ENCODE measurements at places on chromosomes 5 and 9.

- DNase-seq, result peak; percentile 31
Observed at GRCh38 chr5:18305288-18305924, 671.1 kb downstream of the TAF11L14 start.

DNA sequence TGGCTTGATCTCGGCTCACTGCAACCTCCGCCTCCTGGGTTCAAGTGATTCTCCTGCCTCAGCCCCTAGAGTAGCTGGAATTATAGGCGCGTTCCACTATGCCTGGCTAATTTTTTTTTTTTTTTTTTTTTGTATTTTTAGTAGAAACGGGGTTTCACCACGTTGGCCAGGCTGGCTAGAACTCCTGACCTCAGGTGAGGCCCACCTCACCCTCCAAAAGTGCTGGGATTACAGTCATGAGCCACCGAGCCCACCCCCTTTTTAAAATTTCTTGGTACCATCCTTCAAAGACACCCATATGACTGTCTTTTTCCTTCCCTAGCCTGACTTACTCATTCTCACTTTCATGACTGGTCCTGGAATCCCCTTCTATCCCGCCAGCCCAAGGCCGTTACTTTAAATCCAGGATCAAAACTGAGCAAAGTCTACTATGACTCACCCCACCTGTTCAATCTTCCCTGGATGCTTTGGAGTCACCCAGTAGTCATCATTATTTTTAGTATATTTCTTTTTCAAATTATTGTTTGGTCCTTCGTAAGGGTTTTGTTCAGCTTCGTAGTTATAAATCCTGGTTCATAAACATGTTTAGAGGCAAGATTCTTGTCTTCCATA is 1.2 kb upstream of the TBCA start:
- DNase-seq, result no peak

- no peak for DNase-seq
Observed at GRCh38 chr5:82985763-82986162, 91.4 kb downstream of the TMEM167A start.

DNA sequence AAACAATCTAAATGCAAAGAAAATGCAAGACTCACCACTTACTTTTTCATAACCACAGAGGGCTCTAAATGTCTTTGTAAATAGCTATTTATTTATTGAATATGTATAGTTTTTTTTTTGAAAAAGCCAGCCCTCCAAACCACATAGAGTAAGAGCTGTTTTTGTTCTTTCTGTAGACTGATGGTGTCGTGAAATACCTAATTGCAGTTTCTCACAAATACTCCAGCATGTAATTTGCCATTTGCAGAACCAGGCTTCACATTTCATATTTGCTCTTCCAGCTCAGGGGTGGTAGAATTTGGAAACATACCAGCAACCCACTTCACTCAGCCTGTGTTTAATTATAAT is 159.8 kb downstream of the TMC1 start:
- DNase-seq, result no peak

DNA sequence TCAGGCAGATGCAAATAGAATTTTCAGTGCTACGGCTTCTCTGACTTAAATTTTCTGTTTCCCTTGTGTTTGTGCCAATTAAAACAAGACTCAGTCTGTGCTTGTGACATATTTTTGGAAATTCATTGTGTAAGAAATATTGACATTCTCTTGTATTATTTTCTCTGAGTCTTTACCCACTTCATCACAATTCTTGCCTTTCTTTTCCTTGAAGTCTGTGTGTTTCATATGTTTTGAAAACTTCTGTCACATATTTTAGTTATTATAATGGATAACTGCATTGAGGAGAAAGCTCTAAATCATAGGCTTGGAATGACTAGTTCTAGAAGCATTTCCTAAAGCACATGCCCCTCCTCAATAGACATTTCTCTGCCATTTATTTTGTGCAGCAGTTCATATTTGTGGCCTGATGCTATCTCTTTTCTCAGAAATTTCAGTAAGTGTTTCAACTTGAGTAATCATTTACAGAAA is 206.6 kb downstream of the PALM2AKAP2 start:
- no peak for DNase-seq

DNA sequence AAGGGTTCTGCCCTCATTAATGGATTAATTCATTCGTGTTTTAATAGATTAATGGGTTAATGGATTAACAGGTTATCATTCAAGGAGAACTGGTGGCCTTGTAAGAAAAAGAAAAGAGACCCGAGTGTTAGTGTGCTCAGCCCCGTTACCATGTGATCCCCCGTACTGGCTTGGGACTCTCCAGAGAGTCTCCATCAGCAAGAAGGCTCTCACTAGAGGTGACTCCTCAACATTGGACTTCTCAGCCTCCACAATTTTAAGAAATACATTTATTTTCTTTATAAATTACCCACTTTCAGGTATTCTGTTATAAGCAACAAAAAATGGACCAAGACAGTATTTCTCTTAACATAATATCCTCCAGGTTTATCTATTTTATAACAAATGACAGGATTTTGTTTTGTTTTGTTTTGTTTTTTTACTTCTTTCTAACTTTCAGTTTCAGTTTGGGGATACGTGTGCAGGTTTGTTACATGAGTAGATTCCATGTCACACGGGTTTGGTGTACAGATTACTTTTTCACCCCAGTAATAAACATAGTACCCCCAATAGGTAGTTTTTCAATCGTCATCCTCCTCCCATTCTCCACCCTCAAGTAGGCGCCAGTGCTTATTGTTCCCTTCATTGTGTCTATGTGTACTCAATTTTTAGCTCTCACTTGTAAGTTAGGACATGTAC is 456.1 kb downstream of the DNAH5 start:
- DNase-seq, result no peak

DNA sequence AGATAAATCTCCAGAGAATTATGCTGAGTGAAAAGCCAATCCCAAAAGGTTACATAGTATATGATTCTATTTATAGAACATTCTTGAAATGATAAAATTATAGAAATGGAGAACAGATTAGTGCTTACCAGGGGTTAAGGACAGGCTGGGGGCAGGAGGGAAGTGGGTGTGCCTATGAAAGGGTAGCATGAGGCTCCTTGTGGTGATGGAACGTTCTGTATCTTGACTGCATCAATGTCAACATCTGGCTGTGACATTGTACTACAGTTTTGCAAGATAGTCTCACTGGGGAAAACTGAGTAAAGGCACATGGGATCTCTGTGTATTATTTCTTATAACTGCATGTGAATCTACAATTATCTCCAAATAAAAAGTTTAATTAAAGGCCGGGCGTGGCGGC is 22.3 kb downstream of the ORM2 start:
- no peak for DNase-seq

DNA sequence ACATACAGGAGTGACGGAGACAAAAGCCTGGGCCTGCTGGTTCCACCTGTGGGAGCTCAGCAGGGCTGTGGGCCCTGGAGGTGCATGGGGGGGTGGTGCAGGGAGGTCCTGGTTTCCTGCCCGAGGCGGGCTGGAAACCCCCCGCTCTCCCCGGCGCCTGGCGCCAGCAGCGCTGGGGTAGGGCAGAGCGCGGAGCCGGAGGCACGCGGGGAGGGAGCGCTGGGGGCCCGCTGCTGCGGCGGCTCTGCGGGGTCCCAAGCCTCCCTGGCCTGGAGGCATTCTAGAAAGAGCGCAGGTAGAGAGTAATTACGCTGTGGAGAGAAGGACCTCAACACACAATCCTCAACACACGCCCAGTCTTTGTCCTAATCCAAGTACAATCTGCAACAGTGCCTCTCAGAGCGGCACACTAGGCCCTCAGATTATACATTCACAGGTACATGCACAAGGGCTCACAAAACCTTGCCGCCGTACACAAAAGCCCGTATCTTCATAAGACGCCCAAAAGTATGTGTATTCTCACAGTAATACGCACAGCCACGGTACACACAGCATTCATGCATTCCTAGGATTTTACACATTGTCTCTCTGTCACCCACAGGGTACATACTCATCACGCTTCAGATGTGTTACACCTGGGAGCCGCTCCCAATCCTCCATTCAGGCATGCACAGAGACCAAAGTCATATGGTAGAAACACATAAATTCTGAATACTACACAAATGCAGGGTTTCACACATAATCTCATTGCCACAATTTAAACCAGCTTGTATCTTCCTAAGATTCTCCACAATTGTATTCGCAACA is 2.1 kb upstream of the HAND1 start:
- DNase-seq, result no peak

GRCh38 chr5:95327211-95327610 is 42.3 kb upstream of the MCTP1 start:
- no peak for DNase-seq

DNA sequence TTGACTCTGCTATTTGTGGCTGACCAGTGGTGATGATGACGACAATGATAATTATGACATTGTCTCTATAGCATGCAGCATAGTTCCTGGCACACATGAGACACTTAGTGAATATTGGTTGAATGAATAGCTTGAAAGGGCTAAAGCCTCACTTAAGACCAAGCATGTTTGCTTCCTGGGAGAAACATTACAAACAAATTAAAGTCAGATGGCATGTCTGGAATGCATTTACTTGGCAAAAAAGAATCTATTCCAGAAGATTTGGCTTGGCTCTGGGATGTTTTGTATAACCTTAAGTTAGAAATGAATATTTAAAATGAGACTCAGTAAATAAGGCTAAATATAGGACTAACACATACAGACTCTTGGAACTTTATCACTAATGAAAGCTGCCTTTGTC is 21.6 kb downstream of the GAS1 start:
- no peak for DNase-seq

DNA sequence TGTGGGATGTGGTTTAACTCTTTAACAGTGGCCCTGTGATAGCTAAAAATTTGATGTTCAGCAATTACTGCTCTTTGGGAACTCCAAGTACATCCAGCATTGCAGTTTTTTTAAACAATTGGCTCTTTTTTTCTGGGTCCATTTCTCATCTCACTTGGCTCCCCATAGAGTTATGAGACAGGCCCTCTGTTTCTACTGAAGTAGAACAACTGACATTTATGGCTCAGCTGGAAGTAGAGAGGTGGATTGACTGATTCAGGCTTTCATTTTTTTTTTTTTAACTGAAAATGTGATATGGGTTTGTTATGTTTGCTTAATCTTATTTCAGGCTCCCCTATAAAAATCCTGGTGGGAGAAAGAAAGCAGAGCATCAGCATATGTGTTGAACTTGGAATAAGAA is 96.6 kb upstream of the CD180 start:
- DNase-seq, result no peak

DNA sequence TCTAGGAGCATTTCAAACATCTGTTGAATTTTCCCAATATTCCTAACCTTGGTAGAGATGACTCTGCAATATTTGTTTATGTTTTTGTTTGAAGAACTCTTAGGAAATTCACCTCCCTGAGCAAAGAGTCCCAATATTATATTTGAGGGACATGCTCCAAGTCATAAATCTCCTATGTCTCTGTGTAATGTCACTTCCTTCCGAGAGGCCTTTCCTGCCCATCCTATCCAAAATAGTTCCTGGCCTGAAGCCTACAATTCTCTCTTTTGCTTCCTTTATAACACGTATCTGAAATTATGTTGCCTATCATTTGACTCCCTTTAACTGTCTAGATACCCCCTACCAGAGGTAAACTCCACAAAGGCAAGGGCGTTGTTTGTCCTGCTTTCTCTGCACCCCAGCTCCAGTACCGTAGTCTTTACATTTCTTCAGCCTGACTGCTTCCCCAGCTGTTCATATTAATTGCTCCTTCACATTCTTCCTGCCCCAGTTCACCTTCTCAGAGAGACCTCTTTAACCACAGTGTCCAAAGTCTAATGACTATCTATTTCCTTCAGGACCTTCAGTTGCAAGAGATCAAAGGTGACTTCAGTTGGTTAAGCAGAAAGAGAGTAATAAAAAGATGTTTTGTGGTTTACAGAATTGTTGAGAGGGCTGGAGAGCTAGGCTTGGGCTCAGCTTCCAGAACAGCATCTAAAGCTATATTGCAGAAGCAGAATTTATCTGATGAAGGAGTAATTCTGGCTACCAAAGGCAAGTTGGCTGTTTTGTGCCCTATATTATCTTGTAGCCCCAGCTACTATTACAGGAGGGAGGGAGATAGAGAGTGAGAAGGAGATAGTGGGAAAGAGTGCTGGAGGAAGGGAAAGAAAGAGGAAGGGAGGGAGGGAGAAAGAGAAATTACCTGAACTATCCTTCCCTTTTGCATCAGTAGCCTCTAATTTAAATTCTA is 109.3 kb upstream of the TMEM161B start:
- DNase-seq, result no peak

GRCh38 chr5:134410822-134411221 is 859 bp downstream of the CDKN2AIPNL start:
- no peak for DNase-seq

DNA sequence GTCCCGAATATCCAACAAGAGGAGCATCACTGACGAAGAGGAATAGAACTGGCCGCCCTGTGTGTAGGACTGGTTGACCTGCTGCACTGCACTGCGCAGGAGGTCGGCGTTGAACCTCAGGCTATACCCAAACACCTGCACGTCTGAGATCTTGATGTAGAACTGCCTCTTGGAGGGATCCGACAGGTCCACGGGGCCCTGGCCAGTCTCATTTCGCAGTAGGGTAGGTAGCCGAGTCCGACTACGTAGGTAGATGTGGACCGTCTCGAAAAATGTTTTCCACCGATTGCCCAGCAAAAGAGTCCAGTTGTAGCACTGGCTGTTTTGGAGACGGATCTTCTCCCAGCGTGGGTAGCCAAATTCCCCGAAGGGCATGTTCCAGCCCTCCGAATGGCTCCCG is 202.0 kb downstream of the BRINP1 start:
- DNase-seq, result no peak

GRCh38 chr5:5933651-5934050 is 444.7 kb downstream of the MED10 start:
- no peak for DNase-seq

DNA sequence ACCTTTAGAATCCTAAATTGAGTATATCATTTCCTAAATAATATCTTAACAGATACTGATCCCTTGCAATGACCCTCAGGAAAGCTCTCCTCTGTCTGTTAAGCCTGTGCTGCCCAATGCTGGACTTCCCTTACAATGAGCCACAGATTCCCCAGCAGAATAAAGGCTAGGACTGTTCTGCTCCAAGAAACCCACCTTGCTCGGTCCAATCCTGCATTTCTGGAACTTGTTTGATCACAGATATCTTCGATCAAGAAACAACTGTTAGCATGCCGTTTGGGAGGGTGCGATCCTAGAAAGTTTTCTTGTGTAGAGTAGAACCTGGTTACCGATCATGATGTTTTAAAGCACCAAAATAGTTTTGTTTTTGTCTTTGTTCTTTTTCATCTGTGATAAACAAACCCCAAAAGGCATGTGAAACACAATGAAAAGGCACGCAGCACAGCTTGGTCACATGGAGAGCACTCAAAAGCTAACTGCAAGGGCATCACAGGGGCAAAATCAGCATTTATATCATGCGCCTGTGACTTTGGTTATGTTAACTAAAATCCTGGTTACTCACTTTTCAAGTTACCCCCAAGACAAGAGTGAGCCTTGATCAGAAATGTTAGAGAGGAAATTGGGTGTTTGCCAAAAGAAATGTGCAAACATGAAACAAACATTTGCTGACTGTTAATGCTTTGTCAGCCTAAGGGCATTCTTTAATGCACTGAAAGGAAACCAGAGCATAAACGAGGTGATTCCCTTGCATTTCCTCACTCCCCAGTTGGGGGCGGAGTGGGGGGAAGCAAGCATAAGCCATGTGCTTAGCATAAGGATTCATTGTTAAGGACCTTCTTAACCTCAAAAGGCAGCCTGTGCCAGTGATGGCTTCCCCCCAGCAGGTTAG is 61.9 kb upstream of the ADAMTS16 start:
- peak; percentile 48 for DNase-seq

Data from left kidney (tissue), 8 donors.